ENCODE measurements at places on chromosomes 2 and 18. TPM values are rescaled to one million over a fixed set of nuclear protein-coding genes. Genes with fewer than 3 reads are reported as not detected.

Gene BCL2
- 18.5 TPM for total RNA-seq

Gene PDE1A
- total RNA-seq: 27.8 TPM

DNA sequence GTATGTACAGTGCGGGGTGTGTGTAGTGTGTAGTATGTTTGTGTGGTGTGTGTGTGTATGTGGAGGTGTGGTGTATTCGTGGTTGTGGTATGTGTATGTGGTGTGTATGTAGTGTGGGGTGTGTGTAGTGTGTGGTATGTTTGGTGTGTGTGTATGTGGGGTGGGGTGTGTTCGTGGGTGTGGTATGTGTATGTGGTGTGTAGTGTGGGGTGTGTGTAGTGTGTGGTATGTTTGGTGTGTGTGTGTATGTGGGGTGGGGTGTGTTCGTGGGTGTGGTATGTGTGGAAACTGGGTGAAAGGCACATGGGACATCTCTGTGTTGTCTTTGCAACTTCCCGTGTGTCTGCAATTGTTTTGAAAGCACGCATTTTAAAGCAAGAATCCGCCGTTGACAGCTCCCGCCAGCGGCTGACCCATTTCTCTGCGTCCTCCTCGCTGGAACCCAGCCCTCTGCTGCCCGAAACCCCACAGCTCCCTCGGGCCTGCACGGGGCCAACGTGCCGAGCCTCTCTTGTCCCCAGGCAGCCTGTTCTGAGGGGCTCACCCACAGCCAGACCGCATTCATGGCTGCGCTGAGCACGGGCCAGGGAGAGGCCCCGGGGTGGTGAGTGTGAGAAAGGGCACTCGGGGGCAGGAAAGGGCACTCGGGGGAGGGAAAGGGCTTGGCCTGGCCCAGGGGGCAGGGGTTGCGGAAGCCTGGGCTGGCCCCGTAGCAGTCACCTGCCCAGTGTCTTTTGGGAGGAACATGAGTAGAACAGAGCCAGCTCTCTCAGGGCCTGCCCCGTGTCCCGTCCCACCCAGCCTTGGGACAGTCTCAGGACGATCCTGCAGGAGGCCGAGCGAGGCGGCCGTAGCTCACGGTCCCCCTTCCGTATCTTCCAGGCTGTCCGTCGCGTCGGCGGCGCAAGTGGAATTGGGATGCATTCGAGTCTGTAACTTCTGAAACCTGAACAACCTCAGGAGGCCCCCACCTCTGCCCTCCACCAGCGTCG, 61.4 kb downstream of the TWIST2 start:
- DNase-seq: no peak

DNA sequence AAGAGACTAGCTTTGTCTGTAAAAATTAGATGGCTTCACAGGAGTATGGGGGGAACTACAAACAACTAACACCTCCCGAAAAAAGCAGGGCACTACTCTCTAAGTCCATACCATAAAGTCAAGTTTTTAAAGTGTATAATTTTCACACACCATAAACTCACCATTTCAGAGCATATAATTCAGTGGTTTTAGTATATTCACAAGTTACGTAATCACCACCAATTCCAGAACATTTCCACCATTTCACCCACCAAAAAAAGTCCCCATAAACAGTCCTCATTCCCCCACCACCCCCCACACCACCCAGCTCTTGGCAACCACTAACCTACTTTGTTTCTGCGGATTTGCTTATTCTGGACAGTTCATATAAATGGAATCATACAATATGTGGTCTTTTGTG, 33.8 kb downstream of the CFAP36 start:
- DNase-seq: no peak
